ENCODE measurements at places on chromosomes 3 and 15. TPM values are rescaled to one million over a fixed set of nuclear protein-coding genes. Genes with fewer than 3 reads are reported as not detected.

GRCh38 chr3:181917027-181917426, 205.3 kb downstream of the SOX2 start:
- DNase-seq, result no peak

DNA sequence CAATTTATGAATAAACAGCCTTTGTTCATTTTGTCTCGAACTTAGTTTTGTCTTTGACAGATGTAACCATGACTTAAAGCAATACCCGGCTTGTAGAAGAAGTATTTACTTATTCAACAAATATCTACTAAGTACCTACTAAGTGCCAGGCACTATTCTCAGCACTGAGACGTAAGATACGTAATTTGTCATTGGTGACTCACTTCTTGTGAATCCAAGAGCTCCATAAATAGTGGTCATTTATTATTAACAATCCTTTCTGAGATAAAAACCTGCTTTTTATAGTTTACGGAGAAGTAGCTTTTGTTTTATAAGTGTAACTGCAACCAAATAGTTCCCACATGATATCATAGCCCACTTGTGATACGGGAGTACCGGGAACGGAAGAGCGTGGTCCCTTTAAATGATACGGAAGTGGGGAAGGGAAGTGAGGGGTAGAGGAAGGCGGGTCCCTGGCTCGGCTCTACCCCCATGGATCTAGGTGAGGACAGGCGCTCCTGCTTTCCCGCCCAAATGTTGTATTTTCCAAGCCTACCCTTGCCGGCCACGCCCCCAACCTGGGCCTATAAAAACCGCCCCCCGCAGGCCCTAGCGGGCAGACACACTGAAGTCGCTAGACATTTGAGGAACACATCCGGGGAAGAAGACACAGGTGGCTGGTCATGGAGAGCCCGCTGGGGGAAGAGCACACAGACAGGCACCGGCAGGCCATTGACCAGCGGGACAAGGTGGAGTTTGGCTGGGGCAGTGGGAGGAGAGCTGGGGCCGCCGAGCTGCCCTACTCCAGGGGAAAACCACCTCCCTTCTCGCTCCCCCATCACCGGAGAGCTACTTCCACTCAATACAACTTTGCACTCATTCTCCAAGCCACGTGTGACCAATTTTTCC, at the start of gene SAMMSON:
Gene SAMMSON, plus strand, starts transcription at position 594 of the 888 bp plus-strand sequence.
- no peak for DNase-seq

GRCh38 chr3:107913701-107914100, 177.1 kb downstream of the CD47 start:
- DNase-seq, result no peak

- no peak for DNase-seq
Observed at GRCh38 chr3:183555541-183556081, at the start of gene KLHL6. TSS of gene KLHL6 (minus strand) at chr3:183555706. CDS start at chr3:183555653, 53 bp downstream.

- no peak for DNase-seq
Observed at GRCh38 chr3:128452120-128452519, 14.6 kb downstream of the DNAJB8 start.

DNA sequence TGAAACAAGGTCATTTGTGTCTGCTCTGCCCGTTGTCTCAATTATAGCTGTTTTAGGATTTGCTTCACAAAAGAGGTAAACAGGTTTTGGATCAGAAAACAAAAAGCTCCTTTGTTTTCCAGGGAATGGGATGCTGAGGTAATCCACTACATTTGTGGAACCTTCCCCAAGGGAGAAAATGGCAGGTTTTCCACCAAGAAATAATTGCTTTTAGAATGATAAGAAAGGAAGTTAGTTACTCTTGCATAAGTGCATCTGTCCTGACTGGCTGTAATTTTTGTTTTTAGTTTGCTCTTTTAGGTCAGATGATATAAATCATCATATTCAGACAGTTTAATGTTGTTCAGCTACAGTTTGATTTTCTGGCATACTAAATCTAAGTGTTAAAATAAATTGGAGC, 198.5 kb upstream of the COL8A1 start:
- DNase-seq, result no peak

DNA sequence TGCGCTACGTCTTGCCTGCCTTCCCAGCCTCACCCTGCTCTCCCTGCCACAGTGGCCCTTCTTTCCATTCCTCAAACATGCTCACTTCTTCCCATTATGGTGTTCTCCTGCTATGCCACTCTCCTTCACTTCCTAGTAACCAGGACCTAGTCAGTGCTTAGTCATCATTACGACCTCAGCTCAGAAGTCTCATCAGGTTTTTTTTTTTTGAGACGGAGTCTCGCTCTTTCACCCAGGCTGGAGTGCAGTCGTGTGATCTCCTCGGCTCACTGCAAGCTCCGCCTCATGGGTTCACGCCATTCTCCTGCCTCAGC, 149.5 kb downstream of the GREM1 start:
- DNase-seq, result no peak

DNA sequence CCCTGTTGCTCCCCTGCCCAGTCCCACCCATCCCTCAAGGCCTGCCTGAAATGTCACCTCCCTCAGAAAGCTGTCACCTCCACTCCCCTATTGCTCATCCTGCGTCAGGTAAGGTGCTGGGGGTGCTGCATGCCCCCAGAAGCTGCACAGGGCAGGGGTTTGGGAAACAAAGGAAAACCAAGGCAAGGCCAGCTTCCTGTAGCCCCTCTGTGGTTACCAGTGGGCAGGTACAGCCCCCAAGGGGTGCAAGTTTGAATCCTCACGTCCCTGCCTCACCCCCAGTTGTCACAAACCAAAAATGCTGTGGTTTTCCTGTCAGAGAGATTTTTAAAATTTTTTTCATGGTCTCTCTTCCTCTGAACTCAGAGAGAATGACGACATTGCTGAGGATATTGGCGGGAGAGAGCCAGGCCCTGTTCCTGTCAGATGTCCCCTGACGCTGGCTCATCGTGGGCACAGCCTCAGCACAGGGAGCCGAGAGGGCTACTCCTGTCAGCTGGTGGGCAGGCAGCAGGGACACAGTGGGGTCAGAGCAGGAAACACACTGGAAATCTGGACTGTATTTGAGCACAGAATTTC, 27.0 kb downstream of the PSTPIP1 start:
- DNase-seq, result no peak

The PSTPIP1 gene
- 0.83 TPM for total RNA-seq

The SYNPR gene
- total RNA-seq, result not detected

The TCF12 gene
- 26.9 TPM for total RNA-seq

The EPHB1 gene
- 0.13 TPM for total RNA-seq

The FBN1 gene
- 2.4 TPM for total RNA-seq

DNA sequence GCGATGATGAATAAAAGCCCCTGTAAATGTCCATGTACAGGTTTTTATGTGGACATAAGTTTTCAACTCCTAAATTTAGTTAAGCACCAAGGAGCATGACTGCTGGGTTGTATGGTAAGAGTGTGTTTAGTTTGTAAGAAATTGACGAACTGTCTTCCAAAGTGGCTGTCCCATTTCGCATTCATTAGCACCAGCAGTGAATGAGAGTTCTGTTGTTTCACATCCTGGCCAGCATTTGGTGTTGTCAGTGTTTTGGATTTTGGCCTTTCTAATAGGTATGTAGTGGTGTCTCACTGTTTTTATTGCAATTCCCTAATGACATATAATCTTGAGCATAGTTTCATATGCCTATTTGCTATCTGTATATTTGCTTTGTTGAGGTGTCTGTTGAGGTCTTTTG, 3.7 kb downstream of the ZNF621 start:
- DNase-seq, result no peak

DNA sequence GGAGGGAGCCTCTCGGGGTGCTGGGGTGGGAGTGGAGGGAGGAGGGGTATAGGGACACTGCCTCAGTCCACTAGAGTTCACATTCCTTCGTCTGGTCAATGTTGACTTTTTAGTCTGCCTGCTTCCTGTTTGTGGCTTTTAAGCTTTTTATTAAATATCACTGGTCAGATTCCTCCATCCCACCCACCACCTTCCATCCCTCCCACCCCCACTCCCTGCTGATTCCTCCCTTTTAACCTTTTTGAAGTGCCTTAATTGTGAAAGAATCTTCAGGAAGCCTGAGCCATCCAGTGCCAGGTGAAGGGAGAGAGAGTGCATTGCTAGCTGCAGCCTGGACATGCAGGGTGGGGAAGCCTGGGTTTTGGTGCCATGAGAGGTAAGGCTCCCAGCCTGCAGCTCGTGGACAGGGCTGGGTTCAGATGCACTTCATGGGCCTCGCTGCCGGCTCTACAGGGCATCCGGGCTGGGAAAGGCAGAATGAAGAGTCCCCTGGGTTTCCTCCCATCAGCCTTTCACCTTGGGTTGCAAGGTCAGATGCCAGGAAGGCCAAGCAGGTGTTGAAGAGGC, 105.9 kb downstream of the DNAJB8 start:
- no peak for DNase-seq

The PROS1 gene
- 2.3 TPM for total RNA-seq

DNA sequence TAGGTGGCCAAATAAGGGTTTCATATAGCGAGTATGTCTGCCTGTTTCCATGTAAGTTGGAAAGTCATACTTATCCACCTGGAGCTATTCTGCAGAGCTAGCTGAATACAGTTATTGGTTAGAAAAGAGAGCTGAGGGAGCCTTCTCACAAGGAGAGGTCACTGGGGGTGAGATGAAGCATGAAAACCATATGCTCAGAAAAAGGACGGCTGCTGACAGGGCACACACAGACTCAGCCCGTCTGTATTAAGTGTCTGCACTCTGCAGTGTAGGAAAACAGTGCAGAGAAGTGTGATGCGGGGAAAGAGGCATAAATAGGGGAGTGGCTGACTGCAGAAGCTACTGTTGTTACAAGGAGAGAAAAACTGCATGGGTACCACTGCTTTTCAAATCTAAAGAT, 58.2 kb downstream of the C3orf70 start:
- DNase-seq, result no peak

GRCh38 chr15:79376383-79376782, 55.8 kb upstream of the MINAR1 start:
- no peak for DNase-seq

DNA sequence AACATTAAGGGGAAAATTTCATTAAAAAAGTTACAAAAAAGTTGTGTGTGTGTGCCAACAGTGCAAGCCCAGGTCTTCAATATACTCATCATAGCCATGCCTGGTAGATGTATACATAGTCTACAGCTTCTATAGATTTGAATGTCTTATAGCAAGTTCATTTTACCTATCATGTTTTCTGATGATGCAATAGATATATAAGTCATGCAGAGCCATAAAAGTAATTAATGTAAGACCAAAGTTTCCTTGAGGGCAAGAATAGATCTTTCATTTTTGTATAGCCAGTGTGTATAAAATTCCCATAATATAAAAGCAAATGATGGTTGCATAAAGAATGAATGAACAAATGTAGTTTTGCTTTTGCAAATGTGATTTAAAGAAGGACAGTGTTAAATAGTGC, 1138.4 kb downstream of the TBL1XR1 start:
- no peak for DNase-seq

GRCh38 chr3:192844836-192845525, 72.7 kb downstream of the MB21D2 start:
- no peak for DNase-seq

- no peak for DNase-seq
Observed at GRCh38 chr15:99408236-99409096, 157.2 kb downstream of the LRRC28 start.

GRCh38 chr3:46282696-46283095, 40.4 kb downstream of the CCR3 start:
- DNase-seq, result no peak

The TLR9 gene
- total RNA-seq, result 0.04 TPM

DNA sequence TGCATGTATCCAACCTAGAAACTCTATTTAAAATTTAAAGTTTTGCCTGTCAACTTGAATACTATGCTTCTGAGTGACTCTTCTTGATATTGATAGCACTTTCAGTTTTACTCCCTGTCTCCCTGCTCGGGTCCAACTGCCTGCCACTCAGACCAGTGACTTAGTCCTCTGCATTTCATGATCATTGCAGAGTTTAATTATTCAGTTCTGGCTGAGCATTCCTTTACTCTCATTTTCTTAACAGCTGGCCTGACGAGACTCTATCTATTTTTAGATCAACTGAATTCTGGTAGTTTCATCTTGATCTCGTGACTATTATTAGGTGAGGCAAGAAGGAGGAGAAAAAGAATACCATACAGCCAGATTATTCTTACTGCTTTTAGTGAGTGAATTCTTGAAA, 617.4 kb downstream of the SI start:
- no peak for DNase-seq

All from pancreas (tissue), 10 donors.